ENCODE measurements at places on chromosomes 12 and 14. TPM values are rescaled to one million over a fixed set of nuclear protein-coding genes. Genes with fewer than 3 reads are reported as not detected.

- no peak for DNase-seq
These were observed 36.5 kb downstream of the SSH1 start for GRCh38 chr12:108820707-108821406.

GRCh38 chr12:18965203-18965602 is 164.3 kb upstream of the PLEKHA5 start:
- DNase-seq, result no peak

GRCh38 chr14:65472189-65472588 is 59.7 kb downstream of the FUT8 start:
- no peak for DNase-seq

GRCh38 chr12:5433081-5433844 is 1.4 kb downstream of the NTF3 start:
- DNase-seq, result no peak

DNA sequence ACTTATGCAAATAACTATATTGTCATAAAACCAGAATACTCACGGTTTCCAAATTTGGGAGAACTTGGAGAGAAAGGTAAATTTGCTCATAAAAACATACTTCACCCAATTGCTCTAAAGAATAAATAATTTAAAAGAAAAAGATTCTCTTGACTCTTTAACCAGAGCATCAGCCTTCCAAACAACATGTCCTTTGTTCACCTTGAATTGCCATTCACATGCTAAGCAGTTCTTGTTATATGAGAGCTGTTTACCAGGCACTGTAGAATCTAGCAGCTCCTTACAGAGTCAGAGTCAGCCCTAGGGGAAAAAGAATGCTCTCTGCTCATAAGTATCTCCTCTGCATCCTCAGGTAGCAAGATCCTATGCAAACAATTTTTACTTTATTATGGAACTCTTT is 10.2 kb downstream of the SLCO1A2 start:
- no peak for DNase-seq

GRCh38 chr12:131572626-131573025 is 138.3 kb upstream of the SFSWAP start:
- no peak for DNase-seq

Gene VDR
- polyA plus RNA-seq, result 29.0 TPM

Gene TAS2R7
- polyA plus RNA-seq, result not detected

Gene KIF26A
- 0.07 TPM for polyA plus RNA-seq

Gene METAP2
- polyA plus RNA-seq, result 68.4 TPM

Gene IGF1
- polyA plus RNA-seq, result not detected
